Activated CD8-positive, alpha-beta T cell treated with anti-CD3 and anti-CD28 coated beads, Interleukin-2, amount 10 ng/mL, durations not matched to agents 7 days and 5 days (primary cell): ENCODE measurements at places on chromosomes 11 and 22. TPM values are rescaled to one million over a fixed set of nuclear protein-coding genes. Genes with fewer than 3 reads are reported as not detected.
A peak's percentile ranks its signal among the peaks of the same experiment; 100 is the strongest.

The PIWIL4 gene
- total RNA-seq = 0.53 TPM

The IL17REL gene
- not detected for total RNA-seq

The APOL4 gene
- 6.9 TPM for total RNA-seq

The NELL1 gene
- not detected for total RNA-seq

The TMPRSS5 gene
- total RNA-seq = 0.31 TPM

DNA sequence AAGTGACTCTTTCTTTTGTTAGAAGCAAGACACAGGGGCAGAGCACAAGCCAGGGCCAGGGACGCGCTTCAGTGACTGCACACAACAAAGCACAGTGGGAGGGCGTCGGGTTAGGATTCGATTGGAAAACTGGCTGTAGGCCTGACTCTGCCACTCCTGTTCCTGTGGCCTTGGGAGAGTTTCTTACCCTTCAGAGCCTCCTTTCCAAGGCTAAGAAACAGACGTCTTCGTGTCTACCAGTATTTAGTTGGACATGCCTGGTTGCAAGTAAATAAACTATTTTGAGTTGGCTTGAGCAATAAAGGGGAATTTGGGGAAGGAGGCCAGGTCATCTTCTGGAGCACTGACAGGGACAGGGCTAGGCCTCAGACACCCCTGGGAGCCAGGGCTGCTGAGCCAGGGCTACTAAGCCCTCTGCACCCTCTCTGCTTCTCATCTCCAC, 549.1 kb downstream of the INSC start:
- H3K27me3 ChIP-seq = no peaks in the 10 kb centered on the region
- no peaks in the 10 kb centered on the region for H3K36me3 ChIP-seq
- peak; percentile 1 for DNase-seq
- no peak overlapping the region for H3K27ac ChIP-seq

DNA sequence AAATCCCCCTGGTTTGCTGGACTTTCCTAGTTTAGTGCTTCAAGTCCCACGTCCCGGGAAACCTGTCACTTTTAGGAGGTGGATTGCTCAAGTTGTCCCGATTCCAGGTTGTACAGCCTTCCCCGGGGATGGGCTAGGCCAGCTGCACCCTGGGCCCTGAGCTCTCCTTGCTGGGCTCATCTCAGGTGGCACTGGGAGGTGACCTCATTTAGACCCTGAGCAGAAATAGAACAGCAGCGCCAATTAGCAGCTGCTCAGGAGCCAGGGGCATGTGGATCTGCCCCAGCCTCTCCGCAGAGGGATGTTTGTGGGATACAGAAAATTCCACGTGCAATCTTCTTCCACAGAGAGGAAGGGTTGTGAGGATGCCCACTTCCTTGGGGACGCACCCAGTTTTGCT, 9.6 kb upstream of the CERK start:
- no peak overlapping the region for H3K4me3 ChIP-seq
- DNase-seq = no peak
- peaks cover 4% of the 10 kb centered on the region for H3K36me3 ChIP-seq
- H3K4me1 ChIP-seq = peaks cover 24% of the 10 kb centered on the region
- H3K27me3 ChIP-seq = peaks cover 2% of the 10 kb centered on the region
- no peak overlapping the region for H3K27ac ChIP-seq

DNA sequence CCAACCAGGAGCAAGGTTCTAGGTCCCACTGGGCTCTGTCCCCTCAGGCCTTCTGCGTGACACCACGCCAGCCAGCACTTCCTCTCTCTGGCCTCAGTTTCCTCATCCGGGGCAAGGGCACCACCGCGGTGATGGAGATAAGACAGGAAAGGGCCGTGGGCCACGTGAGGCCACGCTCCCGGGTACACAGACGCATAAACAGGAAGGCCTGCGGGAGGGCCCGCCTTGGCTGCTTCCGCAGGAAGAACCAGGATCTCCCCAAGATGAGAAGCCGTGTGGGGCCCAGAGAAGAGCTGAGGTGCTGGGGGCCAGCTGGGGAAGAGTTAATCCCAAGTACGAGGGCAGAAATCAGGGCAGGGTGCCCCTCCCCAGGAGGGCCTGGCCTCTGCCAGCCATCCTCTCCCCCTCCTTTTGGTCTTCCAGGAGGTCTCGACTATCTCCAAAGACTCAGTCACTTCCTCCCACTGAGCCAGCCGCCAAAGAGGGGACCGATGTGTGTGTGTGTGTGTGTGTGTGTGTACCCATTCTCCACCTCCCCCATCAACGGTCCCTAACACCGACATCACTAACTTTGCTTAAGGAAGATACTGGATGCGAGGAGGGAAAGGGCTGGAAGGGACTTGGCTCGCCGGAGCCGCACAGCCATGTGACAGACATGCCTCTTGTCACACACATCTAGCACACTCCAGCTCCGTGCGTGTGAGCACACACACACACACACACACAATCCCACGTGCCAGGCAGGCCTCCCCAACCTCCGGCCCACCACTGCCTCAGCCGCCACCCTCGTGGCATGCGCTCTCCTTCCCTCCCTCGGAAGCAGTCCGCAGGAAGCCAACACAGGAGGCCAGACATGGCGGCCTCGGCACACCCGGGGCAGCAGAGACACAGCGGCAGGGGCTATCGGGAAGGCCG, 1.4 kb downstream of the MFNG start:
- H3K4me1 ChIP-seq = peaks cover 65% of the 10 kb centered on the region
- peaks cover 45% of the 10 kb centered on the region for H3K36me3 ChIP-seq
- peak overlapping the region; percentile 88 for H3K4me3 ChIP-seq
- peak overlapping the region; percentile 97 for H3K27ac ChIP-seq
- peak; percentile 91 for DNase-seq
